ENCODE measurements at places on chromosomes 1 and 21.

- no peak for DNase-seq
These were observed 104.2 kb downstream of the IGSF21 start for GRCh38 chr1:18211764-18212163.

GRCh38 chr1:234186037-234186688 is 187.1 kb upstream of the COA6 start:
- no peak for DNase-seq

- no peak for DNase-seq
These were observed 41.8 kb downstream of the SGIP1 start for GRCh38 chr1:66575739-66576138.

- DNase-seq = no peak
These were observed 94.3 kb downstream of the KCNJ6 start for GRCh38 chr21:37821786-37822450.

GRCh38 chr1:88228114-88228513 is 456.0 kb upstream of the PKN2 start:
- DNase-seq = no peak

DNA sequence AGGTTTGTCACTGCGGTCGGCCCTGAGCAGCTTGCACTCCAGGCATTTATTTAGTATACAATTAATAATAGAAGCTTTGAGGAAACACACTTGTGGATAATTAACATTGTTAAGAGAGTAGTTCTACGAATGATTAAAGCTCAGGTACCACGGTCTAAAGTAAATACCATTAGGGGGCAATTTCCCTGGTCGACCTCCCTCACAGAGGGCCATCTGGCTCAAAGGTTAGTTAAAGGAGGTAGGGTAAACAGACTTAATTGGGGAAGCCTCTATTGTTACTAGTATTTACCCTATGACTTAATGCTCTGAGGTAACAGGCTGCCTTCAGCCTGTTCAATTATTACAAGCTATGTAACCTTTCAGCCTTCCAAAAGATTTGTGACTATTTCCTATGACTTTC is 122.3 kb upstream of the SLC44A3 start:
- DNase-seq = no peak

DNA sequence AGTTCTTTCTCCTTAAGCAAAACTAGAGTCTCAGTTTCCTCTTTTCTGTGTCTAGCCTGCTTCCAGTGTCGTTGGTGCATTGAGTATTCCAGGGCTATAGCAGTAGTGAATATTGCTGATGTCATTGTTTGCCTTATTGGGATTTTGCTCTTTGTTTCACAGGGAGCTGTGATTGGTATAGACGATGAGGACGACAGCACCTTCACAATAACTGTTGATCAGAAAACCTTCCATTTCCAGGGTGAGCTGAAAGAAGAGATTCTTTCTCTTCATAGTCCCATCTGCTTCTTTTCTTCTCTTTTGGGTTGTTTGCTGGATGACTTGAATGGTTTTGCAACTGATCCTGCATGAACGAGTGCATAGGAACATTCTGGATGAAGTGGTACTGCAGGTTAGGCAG is 52.4 kb downstream of the OSBPL9 start:
- DNase-seq = no peak

DNA sequence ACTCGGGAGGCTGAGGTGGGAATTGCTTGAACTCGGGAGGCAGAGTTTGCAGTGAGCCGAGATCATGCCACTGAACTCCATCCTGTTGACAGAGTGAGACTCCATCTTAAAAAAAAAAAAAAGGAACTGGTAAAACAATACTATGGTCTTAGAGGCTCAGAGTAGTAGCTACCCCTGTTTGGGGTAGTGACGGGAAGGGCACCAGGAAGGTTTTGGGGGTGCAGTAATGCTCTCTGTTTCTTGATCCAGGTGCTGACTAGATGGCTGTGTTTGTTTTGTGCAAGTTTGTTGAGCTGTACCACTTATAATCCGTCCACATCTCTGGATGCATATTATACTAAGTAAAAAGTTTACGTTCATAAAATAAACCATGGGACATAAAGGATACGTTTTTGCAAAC is 765.8 kb upstream of the TPTE start:
- DNase-seq = no peak
